Pancreas (tissue), 10 donors: ENCODE measurements at places on chromosomes 16 and 17. TPM values are rescaled to one million over a fixed set of nuclear protein-coding genes. Genes with fewer than 3 reads are reported as not detected.

HCRT gene
- total RNA-seq: not detected

TPSG1 gene
- not detected for total RNA-seq

VMO1 gene
- 1.7 TPM for total RNA-seq

PER1 gene
- total RNA-seq: 29.0 TPM
